CD4-positive, alpha-beta T cell treated with Interleukin-10 for 1 hour (primary cell): ENCODE measurements at places on chromosomes 3 and 15.

- DNase-seq = no peak
These were observed 312.3 kb downstream of the SV2B start for GRCh38 chr15:91412138-91412928.

DNA sequence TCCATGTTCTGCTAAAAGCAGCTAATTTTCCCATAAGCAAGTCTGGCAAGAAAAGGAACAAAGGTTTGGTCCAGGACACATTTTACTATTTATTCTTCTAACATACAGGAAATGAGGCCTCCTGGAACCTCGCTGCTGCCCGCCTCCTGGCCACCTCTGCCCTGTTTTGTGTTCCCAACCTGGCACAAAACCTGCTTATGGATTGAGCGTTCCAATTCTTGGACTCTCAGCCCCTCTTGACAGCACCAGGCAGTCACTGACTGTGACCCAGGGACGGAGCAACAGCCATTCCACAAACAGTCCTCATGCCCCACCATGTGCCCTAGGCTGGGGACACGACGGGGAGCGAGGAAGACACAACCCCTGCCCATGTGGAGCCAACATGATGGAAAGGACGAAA is 11.6 kb upstream of the SSUH2 start:
- no peak for DNase-seq

DNA sequence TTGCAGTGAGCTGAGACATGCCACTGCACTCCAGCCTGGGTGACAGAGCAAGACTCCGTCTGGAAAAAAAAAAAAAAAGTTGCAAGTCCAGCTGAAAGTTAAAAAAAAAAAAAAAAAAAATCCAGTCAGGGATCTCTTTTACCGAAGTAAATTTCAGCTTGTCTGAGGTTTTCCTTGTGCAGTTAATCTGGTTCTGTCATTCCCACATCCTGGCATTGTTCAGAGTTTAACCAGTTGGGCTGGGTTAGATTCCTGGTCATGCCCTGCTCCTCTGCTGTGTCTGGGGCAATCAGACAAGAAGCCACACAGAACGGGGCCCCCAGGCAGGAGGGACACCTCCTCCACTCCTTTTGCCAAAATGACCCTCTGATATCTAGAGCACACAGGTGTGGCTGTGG is 84.1 kb upstream of the KLHL25 start:
- DNase-seq = no peak

DNA sequence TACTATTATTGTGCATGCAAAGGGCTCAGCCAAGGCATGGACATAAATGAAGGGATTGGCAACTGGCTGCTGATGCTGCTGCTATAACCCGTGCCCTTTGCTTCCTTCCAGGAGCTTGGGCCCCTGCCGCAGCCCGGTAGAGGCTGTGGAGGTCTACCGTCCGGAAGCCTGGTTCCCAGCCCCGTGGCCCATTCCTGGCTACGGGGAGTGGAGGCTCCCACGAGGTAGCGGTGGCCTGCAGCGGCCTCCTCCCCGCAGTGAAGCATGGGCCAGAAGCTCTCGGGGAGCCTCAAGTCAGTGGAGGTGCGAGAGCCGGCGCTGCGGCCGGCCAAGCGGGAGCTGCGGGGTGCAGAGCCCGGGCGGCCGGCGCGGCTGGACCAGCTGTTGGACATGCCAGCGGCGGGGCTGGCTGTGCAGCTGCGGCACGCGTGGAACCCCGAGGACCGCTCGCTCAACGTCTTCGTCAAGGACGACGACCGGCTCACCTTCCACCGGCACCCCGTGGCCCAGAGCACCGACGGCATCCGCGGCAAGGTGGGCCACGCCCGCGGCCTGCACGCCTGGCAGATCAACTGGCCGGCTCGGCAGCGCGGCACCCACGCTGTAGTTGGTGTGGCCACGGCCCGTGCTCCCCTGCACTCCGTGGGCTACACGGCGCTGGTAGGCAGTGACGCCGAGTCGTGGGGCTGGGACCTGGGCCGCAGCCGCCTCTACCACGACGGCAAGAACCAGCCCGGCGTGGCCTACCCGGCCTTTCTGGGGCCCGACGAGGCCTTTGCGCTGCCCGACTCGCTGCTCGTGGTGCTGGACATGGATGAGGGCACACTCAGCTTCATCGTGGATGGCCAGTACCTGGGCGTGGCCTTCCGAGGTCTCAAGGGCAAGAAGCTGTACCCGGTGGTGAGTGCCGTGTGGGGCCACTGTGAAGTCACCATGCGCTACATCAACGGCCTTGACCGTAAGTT is 15.0 kb downstream of the SPSB4 start:
- no peak for DNase-seq

DNA sequence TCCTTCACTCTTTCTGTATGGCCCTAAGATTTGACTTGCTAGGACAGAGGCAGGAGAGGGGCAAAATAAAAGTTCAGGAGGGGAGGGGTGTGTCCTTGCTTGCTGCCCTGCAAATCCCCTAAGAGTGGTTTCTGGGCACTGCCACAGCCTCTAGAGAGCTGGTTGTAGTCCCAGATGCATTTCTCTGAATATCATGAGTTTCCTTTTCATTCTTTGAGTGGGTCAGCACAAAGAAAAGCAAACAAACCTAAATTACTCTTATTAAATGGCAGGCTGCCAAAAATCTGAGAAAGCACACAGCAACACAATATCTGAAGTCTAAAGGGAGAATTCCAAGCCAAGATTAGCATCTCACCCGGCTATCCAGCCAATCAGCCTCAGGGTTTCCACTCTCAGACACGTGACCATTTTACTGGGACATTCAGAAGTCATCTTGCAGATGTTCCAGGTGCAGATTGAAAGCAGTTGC is 919.3 kb downstream of the TUSC7 start:
- no peak for DNase-seq

DNA sequence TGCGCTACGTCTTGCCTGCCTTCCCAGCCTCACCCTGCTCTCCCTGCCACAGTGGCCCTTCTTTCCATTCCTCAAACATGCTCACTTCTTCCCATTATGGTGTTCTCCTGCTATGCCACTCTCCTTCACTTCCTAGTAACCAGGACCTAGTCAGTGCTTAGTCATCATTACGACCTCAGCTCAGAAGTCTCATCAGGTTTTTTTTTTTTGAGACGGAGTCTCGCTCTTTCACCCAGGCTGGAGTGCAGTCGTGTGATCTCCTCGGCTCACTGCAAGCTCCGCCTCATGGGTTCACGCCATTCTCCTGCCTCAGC is 149.5 kb downstream of the GREM1 start:
- no peak for DNase-seq

- no peak for DNase-seq
These were observed 102.2 kb downstream of the ABHD5 start for GRCh38 chr3:43792904-43793303.

DNA sequence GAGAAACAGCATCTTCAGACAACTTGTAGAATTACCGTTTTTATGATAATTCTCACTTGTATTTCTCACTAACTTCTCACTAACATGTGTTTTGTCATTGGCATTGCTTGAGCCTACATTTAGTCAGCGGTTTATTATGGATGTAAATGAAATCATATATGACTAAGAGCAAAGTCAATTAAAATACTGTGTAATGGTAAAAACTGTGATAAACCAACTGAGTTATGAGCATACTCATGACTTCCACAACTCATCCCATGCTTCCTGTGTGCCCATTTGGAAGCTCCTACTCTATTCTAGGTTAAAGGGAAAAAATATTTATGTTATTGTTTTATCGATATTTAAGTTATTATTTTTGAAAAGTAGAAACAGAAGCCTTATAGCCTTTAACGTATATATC is 12.8 kb downstream of the PXK start:
- DNase-seq = no peak

DNA sequence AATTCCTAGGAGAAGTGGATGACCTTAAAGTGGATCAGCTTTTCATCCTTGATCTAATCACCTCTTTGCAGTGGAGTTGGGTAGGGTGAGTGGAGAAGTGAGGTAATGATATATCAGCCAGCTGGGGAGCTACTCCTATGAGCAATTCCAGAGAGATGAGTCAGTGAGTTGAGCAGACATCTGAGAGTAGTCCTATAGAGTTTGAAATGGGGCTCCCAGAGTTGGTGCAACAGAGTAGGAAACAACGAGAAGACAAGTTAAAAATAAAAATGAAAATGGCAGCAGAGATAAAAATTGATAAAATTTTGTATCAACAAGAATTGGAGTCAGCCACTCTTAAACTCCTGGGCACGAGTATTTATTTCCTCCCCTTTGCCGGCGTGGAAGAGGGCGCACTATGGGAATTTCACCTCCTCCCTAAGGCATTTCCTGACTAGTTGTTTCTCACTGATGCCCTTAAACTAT is 150.8 kb upstream of the DPH6 start:
- DNase-seq = no peak

DNA sequence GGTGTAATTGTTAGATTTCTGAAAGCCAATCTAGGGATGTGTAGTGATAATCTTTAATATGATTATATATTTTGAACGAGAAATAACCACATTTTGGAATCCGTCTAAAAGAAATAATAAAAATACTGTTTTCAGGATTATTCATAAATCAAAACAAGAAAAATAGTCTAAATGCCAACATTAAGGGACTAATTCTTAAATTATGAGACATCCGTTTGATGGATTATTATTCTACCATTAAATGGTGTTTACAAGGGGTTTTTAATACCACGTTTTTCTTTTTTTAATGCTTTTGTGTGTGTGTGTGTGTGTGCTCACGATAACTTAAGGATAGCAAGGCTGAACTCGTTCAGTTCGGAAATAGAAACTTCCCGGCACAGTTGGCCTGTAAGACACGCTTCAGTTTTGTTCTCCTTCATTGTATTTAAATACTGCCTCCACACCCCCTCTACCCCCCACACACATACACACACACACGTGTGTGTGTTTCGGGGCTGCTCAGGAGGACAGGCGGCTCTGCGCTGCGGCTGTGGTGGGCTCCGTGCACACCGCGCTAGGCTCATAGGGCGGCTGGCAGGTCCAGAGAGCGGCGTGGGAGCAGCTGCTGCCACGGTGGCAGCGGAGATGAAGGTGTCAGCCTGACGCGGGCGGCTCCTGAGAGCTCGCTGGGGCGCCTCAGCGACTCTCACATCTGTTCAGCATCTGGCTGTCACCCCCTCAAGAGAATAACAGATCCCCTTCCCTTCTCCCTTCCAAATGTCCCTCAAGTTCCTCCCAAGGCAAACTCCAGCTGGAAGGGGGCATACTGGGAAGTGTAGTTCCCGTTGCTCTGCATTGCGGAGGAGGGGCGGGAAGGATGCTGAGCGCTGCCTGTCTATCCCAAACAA is 23.0 kb upstream of the ANP32A start:
- DNase-seq = peak; percentile 23

- DNase-seq = no peak
These were observed 140.5 kb upstream of the ADAMTS9 start for GRCh38 chr3:64828276-64828675.

DNA sequence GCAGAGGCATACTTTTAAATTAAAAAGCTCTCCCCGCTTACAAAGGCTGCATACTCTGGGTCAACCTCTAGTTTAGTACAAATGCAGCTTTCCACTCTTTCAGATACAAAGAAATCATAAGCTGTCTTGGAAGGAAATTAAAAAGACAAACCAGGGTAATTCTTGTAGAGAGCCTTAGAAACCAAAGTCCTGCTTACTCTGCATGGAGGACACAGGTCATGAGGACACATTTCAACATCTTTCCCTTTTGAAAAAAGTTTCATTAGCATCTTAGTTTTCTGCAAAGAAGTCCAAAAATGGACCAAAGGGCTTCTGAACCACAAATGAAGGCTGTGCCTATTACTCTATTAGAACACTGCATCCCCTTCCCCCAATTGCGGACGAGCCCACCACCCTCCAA is 50.5 kb upstream of the WNT5A start:
- no peak for DNase-seq

DNA sequence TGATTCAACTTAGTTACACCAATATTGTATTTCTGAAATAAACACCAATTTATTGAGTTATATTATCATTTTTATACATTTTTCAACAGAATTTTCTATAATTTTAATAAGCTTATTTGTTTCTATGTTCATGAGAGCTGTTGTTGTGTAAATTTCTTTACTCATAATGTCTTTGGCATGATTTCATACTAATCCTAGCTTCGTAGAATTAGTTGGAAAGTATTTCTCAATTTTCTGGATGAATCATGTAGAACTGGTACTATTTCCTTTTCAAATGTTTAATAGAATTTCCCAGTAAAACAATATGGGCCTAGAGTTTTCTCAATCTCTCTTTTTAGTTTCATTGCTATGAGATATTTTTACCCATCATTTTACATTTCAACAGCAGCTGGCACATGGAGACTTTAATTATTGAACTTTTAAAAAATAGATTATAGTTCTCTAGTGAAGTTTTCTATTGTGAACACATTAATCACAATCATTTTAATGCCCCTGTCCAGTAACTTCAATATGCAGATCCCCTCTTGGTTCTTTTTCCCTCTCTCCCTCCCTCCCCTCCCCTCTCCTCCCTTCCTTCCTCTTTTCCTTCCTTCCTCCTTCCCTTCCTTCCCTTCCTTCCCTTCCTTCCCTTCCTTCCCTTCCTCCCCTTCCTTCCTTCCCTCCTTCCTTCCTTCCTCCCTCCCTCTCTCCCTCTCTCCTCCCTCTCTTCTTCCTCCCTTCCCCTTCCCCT is 1357.1 kb downstream of the ZPLD1 start:
- no peak for DNase-seq

DNA sequence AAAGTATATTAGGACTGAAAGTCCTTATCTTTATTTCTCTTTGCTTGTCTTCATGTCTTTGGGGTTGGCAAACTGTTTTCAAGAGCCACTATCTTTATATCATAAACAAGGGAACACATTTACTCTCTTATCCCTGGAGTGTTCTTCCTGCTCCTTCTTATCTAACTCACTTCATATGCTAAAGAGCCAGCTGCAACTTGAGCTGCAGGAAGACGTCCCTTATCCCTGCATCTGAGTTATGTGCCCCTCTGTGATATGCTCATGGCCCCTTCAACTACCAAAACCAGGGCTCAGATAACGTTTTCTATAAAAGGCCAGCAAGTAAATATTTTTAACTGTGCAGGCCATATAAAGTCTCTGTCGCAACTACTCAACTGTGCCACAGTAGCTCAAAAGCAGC is 137.0 kb upstream of the CRBN start:
- no peak for DNase-seq

DNA sequence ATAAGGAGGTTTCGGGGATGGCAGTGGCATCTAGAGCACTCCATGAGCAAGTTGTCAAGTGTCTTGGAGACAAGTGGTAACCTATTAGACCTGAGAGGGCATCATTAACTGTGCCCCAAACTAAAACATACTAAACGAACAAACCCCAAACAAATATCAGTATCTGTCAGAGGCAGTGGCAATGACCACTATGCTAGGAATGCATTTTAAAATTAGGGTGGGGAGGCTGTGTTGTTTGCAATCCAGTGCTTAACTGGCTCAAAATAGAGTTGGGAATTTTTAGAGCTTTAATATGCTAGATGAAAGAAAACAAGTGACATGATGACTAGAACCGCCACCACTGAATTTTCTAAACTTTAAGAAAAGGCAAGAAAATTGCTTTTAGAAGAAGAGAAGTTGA is 51.8 kb upstream of the TPRG1 start:
- DNase-seq = no peak

GRCh38 chr15:98667521-98668179 is 19.3 kb downstream of the IGF1R start:
- DNase-seq = no peak

DNA sequence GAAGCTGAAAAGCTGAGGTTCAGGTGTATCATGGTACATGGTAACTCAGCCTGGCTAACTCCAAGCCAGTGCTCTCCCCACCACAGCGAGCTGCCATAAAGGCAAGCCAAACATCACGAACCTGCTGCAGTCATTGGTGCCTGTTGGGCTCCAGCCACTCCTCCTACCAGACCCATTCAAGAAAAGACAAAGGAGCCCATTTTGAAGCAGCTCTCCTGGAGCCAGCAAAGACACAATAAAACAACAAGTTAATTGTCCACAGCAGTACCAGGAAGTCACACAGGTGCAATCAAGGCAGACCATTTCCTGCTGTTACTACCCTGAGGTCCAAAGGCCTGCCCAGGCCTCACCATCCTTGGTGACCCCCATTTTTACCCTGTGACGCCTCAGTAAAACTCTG is 77.6 kb downstream of the DAPK2 start:
- no peak for DNase-seq
